ENCODE measurements at places on chromosomes 4 and X.

DNA sequence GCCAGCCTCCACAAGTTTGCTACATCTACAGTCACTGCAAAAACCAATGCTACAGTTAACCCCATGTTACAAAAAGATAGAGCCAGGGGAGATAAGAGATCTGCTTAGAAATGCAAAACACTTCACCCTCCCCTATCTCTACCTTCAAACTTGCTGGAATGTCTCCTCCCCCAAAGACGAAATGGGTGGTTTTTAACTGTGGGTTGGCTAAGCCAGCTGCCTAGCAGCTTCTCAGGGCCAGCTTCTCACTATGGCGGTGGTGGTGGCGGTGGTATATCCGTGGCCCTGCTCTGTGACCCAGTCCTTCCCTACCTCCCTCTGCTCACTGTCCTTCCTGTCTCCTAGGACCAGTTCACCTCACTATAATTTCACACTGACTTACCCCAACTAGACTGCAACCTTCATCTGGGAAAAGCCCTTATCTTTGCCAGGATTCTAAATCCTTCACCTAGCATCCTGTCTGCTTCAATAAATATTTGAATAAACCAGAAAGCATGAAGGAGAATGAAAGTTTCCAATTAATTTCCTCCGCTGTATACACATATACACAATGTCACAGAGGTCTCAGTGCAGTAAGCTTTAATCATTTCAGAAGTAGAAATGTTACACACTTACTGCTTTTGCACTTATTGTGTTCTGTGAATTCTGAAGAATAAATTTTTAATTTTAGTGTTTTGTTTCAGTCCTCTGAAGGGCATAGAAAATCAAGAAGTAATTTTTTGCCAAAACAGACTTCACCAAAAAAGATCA, 46.3 kb downstream of the SH3KBP1 start:
- no peak for DNase-seq

GRCh38 chr4:175066923-175067627, 148.9 kb downstream of the ADAM29 start:
- no peak for DNase-seq

DNA sequence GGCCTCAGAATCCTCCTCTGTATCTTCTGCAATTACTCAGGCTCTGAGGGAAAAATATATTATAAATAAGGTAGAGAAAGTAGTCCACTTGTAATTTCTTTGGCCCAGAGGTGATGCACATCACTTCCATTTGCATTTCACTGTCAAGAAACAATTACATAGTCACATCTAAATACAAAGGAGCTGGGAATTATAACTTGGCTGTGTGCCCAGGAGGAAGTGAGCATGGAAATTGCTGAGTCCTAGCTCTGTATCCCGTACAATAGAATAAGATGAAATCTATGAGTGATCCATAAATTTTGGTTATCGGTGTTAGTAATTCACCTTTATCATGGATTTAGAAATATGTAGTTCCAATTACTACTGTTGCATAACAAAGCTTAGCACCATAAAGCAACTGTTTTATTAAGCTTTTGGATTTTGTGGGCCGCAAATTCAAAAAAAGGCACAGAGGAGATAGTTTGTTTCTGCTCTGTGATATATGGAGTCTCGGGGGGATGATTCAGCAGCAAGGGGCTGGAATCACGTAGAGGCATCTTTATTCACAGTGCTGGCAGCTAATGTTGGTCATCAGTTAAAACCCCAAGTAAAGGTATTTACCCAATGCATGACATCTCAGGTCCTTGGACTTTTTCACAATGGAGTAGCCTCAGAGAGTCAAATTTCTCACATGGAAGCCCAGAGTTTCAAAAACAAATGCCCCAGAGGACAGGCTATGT, 241.4 kb upstream of the GALNT7 start:
- DNase-seq: no peak

DNA sequence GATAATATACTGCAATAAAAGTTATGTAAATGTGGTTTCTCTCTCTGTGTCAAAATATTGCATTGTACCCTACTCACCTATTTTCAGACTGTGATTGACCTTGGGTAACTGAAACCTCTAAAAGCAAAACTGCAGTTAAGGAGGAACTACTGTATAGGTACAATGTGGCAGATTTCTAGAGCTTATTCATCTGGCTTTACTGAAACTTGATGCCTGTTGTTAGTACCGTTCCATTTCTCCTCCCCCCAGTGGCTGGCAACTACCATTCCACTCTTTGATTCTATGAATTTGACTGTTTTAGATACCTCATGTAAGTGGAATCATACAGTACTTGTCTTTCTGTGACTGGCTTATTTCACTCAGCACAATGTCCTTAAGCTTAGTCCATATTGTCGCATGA, 61.9 kb downstream of the HOPX start:
- DNase-seq: no peak

- DNase-seq: no peak
These were observed 29.4 kb downstream of the TMA16 start for GRCh38 chr4:163523791-163524365.

GRCh38 chr4:104093247-104093646, 373.5 kb upstream of the TACR3 start:
- DNase-seq: no peak

DNA sequence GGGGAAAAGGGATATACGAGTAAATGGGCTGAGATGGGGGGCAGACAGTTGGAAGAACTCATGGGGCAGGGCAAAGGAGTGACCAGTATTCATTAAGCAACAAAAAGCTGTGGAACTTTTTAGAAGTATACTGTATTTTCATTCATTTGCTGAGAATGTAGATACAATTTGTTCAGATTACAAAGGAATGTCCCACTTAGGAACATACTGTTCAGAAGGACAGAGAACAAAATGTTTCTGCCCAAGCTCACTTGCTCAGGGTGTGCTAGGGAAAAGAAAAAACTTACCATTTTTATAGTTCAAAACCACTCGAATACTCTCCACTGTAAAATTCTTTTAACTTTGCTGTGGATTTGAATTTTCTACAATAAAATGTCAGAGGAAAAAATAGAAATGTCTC, 135.2 kb upstream of the AFF2 start:
- no peak for DNase-seq

- DNase-seq: no peak
These were observed 121.8 kb downstream of the SPCS3 start for GRCh38 chr4:176441594-176441993.

DNA sequence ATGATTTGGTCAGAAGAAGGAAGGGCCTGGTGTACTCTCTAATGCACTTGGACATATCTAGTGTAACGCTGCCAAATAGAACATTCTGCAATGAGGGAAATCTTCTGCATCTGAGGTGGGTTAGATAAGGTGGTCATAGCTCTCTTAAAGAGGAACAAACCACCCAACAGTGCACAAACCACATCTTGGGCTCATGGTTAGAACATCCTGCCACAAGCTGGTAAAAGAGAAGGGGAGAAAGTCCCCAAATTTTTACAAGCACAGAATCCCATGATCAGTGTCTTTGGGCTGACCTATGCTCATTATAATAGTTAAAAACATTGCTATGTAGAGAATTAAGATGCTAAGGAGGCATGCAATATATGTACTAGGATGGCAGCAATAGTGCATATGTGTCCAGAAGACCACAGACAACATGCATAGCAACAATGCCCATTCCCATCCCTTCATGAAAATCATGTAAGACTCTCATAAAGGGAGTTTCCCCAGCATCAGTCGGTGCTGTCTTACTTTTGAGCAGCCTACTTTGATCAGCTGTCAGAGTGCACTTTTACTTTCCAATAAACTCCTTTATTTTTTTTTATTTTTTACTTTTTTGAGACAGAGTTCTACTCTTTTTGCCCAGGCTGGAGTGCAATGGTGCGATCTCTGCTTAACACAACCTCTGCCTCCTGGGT, 99.7 kb upstream of the SLC7A11 start:
- DNase-seq: no peak

DNA sequence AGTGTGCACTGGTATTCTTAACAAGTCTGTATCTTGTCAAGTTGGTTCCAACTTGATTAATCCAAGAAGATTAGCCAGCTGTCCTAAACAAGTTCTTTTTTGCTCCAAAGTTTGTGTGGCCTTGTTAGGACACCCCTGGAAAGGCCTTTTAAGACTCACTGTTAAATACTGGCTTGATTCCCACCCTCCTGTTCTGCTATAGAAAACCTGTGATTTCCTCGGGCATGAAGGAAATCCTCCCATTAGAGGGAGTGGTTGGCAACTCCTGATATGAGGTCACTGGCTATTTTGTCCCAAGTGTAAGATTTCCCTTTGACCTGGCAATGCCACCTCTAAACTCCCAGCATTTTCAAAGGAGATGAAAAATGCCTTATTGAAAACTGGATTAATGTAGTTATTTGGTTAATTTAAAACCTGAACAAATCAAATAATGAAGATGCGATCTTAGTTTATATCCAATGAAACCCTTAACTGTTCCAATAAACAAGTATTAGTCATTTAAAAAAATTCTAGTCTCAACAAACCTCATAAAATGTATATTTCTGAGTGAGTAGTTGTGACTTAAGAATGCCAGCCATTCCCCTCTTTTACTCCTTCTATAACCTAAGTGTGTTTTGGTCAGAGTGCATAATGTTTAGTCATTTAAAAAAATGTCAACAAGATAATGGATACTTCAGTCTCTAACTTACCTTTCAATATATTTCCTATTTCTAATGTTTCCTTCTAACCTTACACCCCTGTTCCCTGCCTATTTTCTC, 94.4 kb downstream of the NPNT start:
- DNase-seq: no peak

- DNase-seq: no peak
These were observed 68.1 kb downstream of the SORBS2 start for GRCh38 chr4:185743722-185744487.

DNA sequence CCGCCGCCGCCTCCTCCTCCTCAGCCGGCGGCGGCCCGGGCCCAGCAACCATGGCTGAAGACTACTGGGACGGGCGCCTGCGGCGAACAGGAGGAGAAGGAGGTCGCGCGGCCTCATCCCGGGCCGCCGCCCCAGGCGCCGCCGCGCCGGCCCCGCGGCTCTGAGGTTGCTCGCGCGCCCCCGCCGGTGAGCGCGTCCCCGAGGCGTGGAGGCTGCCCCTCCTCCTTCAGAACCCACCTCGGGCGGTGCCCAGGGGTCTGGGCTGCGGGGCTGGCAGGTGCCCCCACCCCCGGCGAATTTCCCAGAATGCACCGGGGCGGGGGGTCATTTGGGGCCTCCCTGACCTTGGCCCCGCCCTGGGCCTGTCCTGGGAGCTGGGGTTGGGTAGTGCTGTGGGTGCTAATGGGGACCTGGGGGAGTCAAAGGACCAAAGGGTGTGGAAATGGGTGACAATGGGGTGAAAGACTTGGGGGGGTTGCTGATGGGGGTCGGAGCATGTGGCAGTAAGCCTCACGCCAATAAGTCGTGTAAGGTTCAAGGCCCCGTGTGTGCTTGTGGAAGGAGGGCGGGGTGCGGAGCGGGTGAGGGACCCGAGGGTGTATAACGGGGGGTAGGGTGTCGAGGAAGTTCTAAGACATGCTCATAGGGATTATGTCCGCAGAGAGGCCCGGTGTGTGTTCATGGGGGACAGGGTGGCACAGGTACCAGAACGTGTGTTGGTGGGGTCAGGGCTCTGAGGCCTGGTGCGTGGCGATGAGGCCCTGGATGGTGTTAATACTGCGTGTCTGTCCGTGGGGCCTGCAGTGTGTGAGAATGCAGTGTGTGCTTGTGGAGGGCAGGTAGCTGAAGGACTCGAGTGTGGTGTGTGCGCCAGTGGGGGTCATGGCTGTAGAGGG, 687 bp downstream of the CDK16 start:
- DNase-seq: peak; percentile 33

- DNase-seq: no peak
These were observed 160.2 kb upstream of the CPEB2 start for GRCh38 chr4:14841801-14842768.

- DNase-seq: no peak
These were observed 70.4 kb downstream of the RFC1 start for GRCh38 chr4:39295784-39296183.

DNA sequence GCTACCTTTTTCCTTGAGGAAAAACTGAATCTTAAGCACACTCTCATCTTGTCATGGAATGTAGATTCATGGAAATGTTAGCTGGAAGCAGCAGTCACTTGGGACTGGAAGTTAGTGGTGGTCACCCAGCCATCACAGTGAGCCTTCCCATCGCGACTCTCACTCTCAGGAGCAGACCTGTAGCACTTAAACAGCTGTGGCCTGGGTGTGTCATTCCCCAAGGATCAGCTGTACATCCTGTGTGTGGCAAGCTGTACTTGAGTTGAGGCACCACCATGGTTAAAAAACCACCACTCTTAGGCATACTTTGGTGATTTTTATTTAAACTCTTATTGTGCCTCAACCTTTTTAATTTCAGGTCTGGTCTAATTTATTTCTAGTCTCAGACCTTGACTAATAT, 46.7 kb downstream of the JADE1 start:
- no peak for DNase-seq

DNA sequence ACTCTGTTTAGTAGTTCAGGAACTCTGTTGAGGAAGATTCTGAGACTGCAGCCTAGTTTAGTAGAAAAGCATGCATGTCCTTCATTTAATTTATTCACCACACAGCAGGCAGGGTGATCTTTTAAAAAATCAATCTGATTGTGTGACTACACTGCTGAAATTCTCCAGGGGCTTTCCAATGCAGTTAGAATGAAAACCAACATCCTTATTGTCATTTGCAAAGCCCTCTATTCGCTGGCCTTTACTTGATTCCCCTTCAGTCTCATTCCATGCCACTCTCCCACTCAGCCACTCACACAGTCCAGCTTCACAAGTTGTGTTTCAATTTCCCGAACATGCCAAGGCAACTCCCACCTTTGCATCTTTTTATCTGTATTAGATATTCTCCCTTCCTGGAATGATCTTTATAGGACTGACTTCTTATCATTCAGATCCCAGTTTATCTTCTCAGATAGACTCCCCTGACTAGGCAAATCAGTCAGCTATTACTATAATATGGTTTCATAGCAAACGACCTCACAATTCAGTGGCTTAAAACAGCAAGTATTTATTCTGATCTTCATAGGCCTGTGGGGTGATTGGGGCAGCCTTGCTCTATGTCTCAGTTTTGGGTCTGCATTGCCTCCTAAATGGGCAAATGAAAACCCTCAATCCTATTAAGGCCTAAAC, 21.3 kb upstream of the FTHL17 start:
- DNase-seq: no peak

GRCh38 chr4:31667686-31668085, 947.5 kb downstream of the PCDH7 start:
- DNase-seq: no peak

- no peak for DNase-seq
These were observed 56.7 kb upstream of the NXF3 start for GRCh38 chrX:103149652-103150051.

GRCh38 chrX:121093011-121093410, 45.6 kb downstream of the GLUD2 start:
- DNase-seq: no peak

DNA sequence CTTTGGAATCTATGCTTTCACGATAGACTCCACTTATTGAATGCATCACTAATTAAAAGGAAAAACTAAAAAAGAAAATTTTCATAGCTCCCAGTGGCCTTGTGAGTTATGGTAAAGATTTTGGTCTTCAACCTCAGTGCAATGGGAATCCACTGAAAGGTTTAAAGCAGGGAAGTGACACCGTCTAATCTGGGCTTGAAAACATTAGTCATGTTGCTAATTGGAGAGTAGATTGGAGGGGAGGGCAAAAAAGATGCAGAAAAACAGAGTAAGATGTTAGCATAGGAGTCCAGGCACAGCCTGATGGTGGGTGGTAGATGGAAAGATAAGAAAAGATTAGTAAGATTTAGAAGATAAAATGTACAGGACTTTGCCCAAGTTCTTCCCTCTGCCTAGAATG, 633.1 kb upstream of the FTHL17 start:
- DNase-seq: no peak
